Stimulated activated naive CD8-positive, alpha-beta T cell treated with anti-CD3 and anti-CD28 coated beads, Interleukin-15, Interleukin-2, amounts not matched to agents 100 U/mL and 50 U/mL, for 24 hours (primary cell): ENCODE measurements at places on chromosomes 5 and 9.

- peak; percentile 5 for DNase-seq
Observed at GRCh38 chr9:110579034-110579861, at the start of gene SVEP1. SVEP1 (minus strand) TSS chr9:110579741; CDS start chr9:110579543, 198 bp downstream.

DNA sequence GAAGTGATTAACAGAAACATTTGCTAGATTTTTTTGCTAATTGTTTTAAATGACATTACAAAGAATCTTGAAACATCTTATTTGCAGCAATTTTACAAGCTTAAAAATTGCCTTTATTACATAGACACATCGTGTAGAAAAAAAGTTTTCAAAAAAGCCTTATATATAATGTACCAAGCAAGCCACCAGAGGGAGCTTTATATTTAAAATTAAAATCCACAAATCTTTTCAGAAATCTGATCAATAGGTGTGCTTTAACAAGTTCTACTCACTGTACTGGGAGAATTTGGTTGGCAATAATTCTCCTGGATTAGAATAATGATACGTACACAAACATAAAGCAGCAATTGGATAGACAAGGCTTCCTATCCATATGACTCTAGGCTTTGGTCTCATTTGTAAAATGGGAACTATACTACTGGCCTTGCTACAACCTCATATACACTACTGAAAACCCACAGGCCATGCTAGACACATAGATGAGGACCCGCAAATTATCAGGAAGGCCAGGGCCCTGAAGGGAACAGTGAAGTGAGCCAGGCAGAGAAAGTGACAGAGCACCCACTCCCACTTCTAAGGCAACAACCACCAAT, 4.8 kb downstream of the PSMB7 start:
- DNase-seq = no peak

DNA sequence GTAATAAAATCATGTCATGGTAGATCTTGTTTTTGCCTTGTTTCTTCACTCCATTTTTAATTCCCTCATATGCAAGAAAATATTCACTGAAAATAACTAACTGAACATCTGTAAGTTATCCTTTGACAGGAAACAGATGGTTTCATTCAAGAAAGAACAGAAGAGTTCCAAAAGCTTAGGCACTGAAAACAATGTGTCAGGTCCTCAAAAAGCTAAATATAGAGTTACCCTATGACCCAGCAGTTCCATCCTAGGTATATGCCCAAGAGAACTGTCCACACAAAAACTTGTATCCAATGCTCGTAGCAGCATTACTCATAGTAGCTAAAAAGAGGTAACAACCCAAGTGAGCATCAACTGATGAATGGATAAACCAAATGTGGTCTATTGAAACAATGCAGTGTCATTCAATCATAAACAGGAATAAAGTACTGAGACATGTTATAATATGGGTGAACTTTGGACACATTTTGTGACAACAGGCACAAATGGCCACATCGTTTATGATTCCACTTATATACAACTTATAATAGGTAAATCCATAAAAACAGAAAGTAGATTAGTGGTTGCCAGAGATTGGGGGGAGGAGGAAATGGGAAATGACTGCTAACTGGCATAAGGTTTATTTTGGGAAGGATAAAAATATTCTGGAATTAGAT, 231.0 kb downstream of the FRMD3 start:
- no peak for DNase-seq

GRCh38 chr9:95822015-95822414, 53.5 kb upstream of the ERCC6L2 start:
- no peak for DNase-seq

GRCh38 chr9:136732444-136733178, 10.1 kb downstream of the LCN10 start:
- DNase-seq = no peak

DNA sequence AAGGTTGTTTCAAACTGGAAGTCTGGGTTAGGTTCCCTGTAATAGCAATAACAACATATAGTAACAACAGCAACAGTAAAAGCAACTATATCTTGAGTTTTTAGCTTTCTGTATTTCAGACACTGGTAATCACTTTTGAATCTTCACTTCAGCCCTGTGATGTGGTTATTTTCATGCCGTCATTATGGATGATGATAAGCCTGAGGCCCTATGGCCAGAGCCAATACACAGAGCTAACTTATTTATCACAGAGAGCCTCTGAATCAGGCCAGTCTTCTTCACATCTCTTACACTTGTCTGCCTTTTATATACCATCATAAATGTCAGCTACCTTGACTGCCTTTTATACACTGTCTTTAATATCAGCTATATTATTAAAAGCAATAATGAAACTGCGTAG, 329.0 kb downstream of the FER start:
- DNase-seq = no peak

GRCh38 chr5:175159956-175160355, 284.0 kb downstream of the DRD1 start:
- no peak for DNase-seq
